ENCODE measurements at places on chromosomes 7 and 10.

- DNase-seq: no peak
Measured at GRCh38 chr10:49362596-49363260, 33.2 kb downstream of the DRGX start.

DNA sequence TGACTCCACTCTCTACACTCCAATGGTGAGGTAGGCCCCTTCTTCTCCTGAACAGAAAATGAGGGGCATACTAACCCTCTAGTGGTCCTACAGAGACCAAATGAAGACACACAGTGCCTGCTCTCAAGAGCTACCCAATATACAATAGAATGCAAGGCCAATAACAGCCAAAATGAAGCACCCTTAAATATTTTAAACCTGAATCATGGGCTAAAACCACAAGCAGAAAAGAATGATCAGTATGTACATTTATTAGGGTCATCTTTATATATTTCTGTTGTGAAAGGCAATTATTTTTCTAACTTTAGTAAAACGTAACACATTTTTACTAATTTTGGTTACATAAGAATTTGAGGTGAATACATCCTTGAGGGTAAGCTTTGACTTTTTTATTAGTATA lies 49.9 kb upstream of the COL1A2 start:
- DNase-seq: no peak

DNA sequence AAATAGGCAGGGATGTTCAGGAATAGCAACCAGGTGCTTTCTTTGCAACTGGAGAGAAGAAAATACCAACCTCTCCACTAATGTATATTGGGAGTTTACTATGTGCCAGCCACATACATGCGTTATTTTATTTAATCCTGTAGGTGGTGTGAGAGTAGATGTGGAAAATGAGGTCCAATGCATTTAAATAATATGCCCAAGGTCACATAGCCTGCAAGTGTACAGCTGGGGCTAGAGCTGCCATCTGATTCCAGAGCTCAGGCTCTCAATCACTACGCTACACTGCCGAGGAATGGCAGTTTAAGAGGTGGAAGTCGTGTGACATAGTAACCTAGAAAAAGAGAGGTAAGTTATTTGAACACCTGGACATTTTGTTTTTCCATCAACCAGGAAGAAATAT lies 277.0 kb downstream of the EXOC4 start:
- DNase-seq: no peak

GRCh38 chr7:52017802-52018679 lies 701.4 kb upstream of the COBL start:
- DNase-seq: peak; percentile 92

GRCh38 chr7:55405856-55406541 lies 40.9 kb downstream of the LANCL2 start:
- no peak for DNase-seq

- DNase-seq: no peak
Measured at GRCh38 chr7:99824091-99824490, 3.7 kb upstream of the CYP3A43 start.

DNA sequence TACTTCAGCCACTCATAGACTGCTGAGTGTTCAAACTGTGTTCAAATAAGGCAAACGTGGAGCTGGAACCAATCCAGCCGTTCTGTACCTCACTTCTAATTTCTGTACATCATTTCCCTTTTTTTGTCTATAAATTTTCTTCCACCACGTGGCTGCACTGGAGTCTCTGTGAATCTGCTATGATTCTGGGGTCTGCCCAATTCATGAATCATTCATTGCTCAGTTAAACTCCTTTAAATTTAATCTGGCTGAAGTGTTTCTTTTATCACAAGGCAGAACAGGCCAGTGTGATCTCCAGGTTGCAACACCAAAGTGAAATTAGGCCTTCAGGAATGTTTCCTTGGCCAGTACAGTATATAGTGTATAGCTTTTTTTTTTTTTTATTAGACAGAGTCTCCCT lies 53.5 kb downstream of the DNAJC12 start:
- DNase-seq: no peak

- DNase-seq: no peak
Measured at GRCh38 chr7:22351329-22351692, 5.6 kb downstream of the RAPGEF5 start.

DNA sequence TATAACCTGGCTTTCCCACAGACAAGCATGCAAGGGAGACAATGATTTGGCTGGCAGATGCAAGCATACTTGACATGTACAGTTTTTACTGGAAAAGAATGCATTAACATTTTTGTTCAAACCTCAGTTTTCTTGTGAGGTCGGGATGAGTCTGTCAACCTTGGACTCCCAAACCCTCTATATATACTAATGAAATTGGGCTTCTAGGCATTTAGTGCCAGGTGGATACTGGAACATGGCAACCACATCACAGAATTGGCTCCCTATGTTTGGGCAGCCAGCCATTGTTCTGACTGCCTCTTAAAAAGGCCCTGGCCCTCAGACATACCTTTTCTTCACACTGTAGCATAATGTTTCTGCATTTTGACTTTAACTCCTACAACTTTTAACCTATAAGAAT lies 39.1 kb downstream of the CDK6 start:
- no peak for DNase-seq

GRCh38 chr7:92053312-92053711 lies 81.0 kb downstream of the CYP51A1 start:
- no peak for DNase-seq

DNA sequence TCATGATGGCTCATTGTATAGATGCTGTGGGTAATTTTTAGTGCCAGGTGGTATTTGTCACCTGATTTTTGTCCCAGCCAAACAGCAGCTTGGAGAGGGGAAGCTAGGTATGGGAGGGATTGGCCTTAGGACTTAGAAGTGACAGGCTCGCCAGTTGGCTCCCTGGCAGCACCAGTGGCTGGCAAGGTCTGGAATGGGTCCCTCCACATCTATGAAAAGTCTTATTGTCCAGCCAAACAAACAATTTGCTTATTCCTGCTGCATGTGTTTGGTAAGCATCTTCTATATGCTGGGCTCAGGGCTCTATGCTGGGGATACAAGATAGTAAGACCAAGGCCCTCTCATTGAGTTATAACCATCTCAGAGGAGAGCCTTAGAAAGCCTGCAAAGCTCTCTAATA lies 42.5 kb downstream of the SORCS3 start:
- DNase-seq: no peak

DNA sequence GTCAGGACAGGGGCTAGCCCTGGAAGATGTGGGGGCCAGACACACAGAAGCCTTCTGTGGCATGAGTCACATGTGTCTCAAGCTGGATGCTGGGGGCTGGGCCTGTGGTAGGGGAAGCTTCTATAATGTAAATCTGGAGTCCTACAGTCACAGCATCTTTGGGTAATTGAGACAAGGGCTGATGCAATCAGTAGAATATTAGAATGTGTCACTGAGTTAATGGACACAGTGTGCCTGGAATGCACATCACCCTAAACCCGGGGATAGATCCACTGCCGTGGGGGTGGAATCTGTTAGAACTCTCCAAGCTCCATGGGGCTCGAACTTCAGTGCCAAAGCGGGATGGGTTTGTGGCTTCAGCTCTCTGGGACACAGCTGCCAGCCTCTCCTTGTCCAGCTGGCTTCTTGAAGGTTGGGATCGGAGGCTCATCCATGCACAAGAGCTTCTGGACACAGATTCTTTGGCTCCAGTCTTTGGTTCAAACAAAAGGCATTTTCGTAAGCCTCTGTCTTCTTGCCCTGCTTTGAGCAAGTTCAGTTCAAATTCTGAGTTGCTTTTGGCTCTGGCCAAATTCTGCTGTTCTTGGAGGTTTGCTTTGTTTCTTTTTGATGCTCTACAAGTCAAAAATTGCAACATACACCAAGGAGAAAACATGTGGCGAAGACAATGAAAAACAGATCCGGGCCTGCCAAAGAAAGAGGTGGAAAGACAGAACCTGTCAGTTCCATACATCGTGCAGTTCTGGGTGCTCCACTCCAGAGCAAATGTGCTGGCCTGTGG lies 194.8 kb upstream of the ZNF32 start:
- DNase-seq: no peak

GRCh38 chr7:19439517-19439916 lies 269.3 kb downstream of the POLR1F start:
- DNase-seq: no peak

GRCh38 chr7:42932811-42933591 lies 825 bp downstream of the MRPL32 start:
- DNase-seq: peak; percentile 43

DNA sequence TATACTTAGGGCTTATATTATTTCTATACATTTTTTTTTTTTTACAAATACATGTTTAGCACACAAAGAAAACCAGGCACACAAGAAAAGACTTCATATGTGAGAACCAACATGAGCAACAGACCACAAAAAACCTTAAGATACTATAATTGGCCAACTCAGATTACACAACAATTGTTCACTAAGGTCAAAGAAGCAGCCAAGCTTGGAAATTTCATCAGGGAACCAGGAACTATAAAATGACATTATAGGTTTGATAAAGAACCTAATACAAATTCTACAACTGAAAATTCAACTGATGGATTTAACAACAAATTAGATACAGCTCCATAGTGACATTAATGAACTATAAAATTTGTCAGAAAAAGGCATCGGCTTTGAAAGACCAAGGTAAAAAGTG lies 4.4 kb upstream of the LUC7L2 start:
- no peak for DNase-seq

- no peak for DNase-seq
Measured at GRCh38 chr7:129671266-129671665, 59.7 kb downstream of the NRF1 start.

GRCh38 chr7:45162943-45163691 lies 5.5 kb downstream of the RAMP3 start:
- no peak for DNase-seq

GRCh38 chr10:92356041-92356440 lies 65.1 kb downstream of the MARCHF5 start:
- DNase-seq: no peak

DNA sequence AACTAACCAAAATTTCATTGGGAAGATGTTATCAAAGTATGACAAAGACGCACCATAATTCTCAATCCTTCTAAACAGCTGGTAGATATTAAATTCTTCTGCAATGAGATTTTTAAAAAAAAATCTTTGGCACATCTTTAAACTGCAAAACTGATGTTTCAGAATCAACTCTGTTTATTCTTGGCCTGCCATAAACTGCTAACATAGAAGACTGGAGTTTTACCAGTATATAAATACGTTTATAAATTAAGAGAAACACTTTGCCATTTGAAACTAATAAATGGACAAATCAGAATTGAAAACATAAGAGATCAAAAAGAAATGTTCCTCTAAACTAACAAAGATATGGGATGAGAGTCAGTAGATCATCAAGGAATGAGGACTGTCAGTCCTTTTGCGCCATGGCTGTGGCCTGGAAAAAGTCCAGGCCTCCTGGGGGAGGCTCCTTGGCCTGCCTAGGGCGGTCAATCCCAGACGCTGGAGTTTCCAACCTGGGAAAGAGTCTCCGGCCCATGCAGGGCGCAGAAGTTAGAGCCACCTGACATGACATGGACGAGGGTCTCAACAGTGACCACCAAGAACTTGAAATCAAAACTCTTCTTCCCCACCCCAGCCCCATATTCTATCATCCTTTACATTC lies 34.2 kb upstream of the NEBL start:
- no peak for DNase-seq

- DNase-seq: peak; percentile 30
Measured at GRCh38 chr10:87661861-87662785, 2.4 kb downstream of the PAPSS2 start.

DNA sequence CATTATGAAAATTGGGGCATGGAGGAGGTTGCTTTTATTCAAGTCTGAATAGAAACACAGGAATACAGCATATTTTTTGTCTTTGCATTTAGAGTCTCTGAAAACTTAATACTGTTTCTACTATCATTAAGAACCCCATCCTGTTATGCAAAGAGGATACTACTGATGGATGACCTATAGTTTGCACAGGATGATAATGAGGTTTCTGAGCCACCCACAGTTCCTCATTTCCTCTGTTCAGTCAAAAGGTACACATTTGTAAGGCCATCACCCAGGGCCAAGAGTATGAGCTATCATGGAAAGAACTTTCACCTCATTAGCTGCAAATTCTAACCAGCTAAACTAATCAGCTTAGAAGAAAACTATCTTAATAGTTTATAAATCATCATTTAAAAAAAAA lies 213.0 kb upstream of the CHRM2 start:
- DNase-seq: no peak

DNA sequence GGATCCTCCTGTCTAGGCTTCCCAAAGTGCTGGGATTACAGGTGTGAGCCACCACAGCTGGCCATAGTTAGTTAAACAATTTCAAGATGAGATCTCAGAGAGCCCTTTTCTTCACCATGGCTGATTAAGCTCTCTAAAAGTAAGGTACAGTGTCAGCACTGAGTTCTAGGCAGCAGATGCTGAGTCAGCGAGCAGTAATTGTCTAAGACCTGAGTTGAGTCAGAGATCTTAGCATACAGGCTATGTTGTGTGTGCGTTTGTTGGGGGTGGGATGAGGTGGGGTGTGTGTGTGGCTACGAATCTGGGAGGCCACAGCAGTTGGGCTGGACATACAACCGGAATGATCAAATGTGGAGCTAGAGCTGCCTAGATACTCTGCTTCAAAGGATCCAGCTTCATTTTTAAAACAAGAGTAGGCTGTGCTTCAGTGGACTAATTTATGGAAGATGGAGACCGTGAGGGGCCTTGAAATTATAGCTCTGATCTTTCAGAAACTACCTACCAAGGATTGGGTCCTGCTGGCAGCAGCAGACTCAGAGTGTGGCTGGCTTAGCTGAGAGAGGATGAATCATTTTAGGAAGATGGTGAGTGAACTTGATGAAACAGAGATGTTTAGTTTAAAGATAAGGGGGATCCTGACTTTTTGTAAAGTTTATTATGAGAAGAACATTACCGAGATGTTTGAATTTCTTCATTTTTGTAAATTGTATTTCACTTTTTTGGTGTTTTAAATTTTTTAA lies 17.5 kb upstream of the MTPN start:
- DNase-seq: no peak

DNA sequence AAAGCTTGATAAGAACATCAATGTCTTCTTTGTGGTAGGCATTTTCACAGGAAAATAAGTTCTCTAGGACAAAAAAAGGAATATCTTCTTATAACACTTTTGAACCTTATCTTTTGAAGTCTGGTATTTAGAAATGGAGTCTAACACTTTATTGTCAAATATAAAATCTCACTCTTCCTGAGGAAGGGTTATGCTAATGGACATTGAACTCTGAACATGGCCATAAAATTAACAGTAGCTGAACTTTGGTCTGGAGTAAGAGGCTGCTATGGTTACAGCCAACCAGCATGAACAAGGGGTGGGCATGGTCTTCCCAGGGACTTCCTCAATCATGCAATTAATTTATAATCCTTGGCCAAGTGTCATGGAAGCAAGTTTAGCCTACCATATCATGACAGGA lies at the start of gene CLRN3:
Gene CLRN3 (minus strand): TSS at position 199 of the 400 bp plus-strand sequence. CDS start 157 bp downstream, at position 42.
- DNase-seq: no peak

- DNase-seq: no peak
Measured at GRCh38 chr7:54326592-54327167, 215.5 kb upstream of the VSTM2A start.

GRCh38 chr10:73863039-73863817 lies 11.1 kb downstream of the CAMK2G start:
- no peak for DNase-seq

DNA sequence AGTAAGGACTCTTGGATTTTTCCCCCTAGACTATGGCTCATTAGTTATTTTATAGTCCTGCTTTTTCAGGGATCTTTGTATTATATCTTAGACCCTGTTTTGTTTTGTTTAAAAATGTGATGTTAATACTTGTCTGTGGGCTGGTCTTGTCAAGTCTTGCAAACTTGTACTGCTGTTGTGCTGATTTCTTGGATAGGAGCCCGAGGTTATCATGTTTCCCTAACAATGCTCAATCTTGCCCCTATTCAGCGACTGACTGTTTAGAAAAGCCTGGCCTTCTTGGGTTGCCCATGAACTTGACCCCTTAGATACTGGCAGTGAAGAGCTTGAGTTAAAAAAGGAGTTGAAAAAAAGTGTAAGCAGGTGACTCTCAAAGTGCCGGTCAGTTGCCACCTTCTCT lies 115.7 kb downstream of the KIAA1217 start:
- no peak for DNase-seq
